ENCODE measurements at places on chromosomes 5 and 9. TPM values are rescaled to one million over a fixed set of nuclear protein-coding genes. Genes with fewer than 3 reads are reported as not detected.

GRCh38 chr5:151672516-151672915, 14.2 kb downstream of the SPARC start:
- peak overlapping the region; percentile 97 for H3K27ac ChIP-seq
- H3K4me1 ChIP-seq, result peaks cover 83% of the 10 kb centered on the region
- H3K36me3 ChIP-seq, result peaks cover 50% of the 10 kb centered on the region
- H3K27me3 ChIP-seq, result no peaks in the 10 kb centered on the region
- DNase-seq, result no peak

DNA sequence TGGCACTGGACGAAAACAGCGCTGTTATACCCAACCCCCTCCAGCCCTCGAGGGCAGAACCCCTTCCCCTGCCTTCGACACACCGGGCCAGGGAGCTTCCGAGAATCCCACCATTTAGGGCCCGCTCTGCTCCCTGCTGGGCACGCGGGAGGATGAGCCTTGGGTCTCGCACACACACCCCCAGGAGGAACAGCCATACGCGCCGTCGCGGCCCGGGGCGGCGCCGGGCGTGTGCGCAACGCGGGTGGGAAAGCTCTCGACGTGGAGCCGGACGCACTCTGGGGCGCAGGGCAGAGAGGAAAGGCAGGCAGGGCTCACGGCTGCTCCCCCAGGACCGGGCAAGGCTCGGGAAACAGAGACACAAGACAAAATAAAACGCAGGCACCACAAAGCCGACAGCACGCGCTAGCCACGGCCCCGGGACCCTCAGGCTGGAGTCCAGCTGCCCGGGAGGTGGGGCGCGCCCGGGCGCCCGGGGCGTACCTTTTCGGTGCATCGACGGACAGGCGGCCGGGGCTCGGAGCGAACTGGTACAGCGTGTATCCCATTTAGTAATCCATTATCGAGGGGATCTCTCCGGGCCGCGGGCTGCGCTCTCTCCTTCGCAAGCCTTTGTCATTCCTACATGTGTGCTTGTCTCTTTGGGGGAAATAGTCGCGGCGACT, 789 bp downstream of the SEMA6A start:
- no peak overlapping the region for H3K27ac ChIP-seq
- H3K4me3 ChIP-seq, result peak overlapping the region; percentile 61
- H3K4me1 ChIP-seq, result peaks cover 17% of the 10 kb centered on the region
- DNase-seq, result no peak

C9orf50 gene
- total RNA-seq, result not detected

ISL1 gene
- 1.1 TPM for total RNA-seq

ERAP2 gene
- total RNA-seq, result 10.0 TPM

DPYSL3 gene
- 146 TPM for total RNA-seq

All from endothelial cell of umbilical vein (primary cell).